ENCODE measurements at places on chromosomes 4 and X.

GRCh38 chr4:120079839-120080520, 13.3 kb upstream of the MAD2L1 start:
- no peak for DNase-seq

DNA sequence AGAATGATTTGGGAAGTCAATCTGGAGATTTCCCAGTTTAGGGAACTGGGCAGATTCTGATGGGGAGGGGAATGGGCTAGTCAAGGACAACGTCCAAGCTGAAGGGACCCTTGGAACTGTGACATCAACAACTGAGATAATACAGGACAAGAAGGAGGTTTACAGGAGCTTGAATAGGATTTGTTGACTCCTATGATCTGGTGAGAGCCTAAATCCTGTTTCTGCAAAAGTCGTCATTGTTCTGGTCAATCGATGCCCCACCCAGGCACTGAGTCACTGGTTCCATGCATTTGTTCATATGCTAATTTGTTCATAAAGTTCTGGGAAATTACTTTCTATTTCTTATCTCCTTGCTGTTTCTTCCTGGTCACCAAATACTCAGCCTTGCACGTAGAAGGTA, 15.3 kb upstream of the PDGFRA start:
- DNase-seq: no peak

DNA sequence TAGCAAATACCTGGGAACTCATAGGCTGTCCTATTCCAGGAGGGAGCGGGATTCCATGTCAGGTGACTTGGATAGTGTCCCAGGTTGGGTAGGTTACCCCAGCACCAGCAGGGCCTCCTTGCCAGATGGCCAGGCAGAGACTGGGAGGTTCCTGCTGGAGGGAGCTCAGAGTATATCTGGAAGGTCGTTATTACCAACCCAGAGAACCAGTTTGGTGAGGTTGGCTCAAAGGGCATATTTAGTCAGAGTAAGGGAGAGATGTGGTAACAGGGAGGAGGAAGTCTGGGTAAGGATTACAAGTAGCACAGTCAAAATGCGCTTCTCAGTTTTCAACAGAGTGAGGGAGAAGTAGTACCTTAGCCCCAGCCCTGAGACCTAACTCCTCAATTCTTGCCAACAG, 53.3 kb upstream of the LNX1 start:
- no peak for DNase-seq

- DNase-seq: no peak
Measured at GRCh38 chr4:3176367-3177229, 72.4 kb upstream of the MSANTD1 start.

DNA sequence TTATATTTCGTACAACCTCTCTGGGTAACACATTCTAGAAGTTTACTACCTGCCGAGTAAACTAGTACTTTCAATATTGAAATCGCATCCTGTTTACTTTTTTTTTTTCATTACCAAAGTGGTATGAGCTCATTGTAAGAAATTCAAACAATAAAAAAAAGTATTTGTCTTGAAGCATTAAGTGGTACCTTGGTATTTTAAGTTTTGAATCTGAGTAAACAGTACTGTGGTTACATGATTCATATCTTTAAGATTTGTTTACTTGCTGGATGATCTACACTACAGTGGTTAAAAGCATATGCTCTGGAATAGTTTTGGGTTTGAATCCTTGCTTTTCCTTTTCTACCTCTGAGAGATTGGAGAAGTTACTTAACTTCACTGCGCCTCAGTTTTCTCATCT, 3.8 kb upstream of the MMGT1 start:
- no peak for DNase-seq

- DNase-seq: no peak
Measured at GRCh38 chr4:36461344-36461743, 179.9 kb downstream of the DTHD1 start.

DNA sequence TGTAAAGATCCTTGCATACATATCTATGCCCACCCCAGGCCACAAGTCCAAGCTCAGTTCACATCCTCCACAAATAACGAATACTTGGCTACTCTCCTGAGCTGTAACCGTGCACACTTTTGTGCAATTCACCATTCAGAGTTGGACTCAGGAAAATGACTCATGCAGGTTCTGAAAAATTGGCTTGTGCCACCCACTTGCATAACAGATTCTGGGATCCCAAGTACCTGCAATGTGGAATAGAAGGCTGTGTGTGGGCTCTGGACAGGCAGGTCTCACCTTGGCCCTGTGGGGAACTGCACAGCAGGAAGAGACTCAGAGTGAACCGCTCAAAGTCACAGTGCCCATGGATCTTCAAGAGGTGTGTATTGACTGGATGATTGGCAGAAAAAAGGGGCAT, 502.7 kb downstream of the PACRGL start:
- DNase-seq: no peak

- DNase-seq: no peak
Measured at GRCh38 chr4:102717448-102718092, 43.2 kb downstream of the MANBA start.

All from hematopoietic multipotent progenitor cell treated with erythropoietin and hydrocortisone succinate and interleukin-3 and kit ligand, for 15 days (in vitro differentiated cells).